ENCODE measurements at places on chromosomes 16 and 17. TPM values are rescaled to one million over a fixed set of nuclear protein-coding genes. Genes with fewer than 3 reads are reported as not detected.

Gene ABCA6
- total RNA-seq, result 127 TPM

Gene KRT33B
- not detected for total RNA-seq

Gene LRRC75A
- total RNA-seq, result 2.5 TPM

Gene ARHGAP44
- 5.9 TPM for total RNA-seq

Gene BCAR1
- total RNA-seq, result 35.9 TPM

Gene ZG16
- not detected for total RNA-seq
